ENCODE measurements at places on chromosomes 2 and 18. TPM values are rescaled to one million over a fixed set of nuclear protein-coding genes. Genes with fewer than 3 reads are reported as not detected.

DNA sequence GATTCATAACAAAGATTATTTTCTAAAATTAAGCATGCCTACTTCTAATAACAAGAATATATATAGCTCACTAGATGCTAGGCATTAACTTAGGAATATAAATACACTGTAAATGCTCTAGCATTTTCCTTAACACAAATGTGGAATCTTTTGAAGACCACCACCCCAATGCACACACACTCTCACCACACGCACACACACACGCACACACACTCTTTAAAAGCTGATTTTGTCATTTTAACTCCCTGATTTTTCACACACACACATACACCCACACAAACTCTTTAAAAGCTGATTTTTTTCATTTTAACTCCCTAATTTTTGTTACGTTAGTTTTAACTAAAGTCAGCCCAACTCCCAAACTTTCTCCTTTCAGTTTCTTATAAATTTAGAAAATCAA lies 3.0 kb downstream of the COL5A2 start:
- no peak for DNase-seq

DNA sequence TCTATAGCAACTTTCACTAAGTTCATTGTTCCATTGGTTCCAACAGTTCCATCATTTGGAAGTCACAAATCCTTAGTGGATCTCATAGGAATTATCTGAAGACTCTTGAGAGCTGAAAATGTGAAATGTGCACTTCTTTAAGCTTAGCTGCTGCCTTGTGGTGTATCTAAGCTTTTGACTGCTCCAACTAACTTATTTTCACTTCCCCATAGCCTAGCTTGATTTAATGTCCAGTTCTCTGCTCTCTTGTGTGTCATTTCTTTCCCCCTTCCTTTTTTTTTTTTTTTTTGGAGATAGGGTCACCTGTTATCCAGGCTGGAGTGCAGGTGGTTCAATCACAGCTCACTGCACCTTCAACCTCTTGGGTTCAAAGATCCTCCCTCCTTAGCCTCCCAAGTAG lies 34.9 kb upstream of the CD302 start:
- no peak for DNase-seq

DNA sequence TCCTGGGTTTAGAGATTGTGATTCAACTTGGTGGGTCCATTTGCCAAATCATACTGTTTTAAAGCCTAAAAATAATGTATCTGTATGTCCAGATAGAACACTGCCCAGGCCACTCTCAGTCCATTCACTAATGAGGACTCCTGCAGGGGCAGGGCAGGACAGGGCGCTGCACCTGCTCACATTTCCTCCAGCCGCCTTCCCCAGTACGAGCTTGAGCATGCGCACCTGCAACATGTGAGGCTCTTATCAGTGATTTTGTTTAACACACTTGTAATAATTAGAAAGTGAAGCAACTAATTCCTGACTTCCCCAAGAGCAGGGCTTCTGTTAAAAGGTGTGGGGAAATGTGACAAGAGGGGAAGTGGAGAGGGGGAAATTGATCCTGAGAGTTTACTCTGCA lies 89.7 kb downstream of the AFF3 start:
- DNase-seq, result no peak

GRCh38 chr2:166117491-166117890 lies 10.3 kb downstream of the SCN1A start:
- DNase-seq, result no peak

Gene MAL
- total RNA-seq, result not detected

Gene MYO3B
- total RNA-seq, result not detected

DNA sequence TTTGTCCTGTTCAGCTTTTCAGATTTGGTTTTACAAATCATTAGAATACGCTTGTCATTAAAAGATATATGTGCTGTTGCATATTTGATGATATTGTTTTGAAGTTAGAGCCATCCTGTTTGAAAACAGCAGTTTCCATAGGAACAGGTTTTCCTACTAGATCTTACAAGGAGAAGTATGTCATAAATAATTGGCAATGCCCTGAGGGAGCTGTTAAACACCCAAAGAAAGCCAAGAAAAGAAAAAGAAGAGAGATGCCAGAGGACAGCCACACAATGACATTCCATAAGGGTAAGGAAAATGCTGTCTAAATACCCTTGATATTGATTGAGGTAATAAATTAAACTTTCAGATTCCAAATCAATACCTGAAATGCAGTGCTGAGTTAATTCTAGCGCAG lies 392.2 kb upstream of the CRIM1 start:
- no peak for DNase-seq

DNA sequence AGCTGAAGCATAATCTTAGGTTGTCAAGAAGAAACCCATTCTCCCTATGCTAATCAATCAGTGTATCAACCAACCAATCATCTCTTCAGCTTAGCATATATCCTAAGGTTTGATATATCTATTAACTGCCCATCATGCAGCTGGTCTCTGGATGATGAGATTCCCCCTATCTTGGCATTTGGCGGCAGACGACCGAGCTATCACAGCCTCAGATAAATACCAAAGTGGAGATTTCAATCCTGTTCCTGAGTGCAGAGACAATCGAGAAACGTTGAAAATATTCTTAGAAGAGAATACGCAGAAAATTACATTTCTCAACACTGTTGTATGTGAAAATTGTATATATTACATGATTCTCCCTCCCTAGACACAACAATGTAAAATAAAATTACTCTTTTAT lies 259.0 kb upstream of the SIX3 start:
- no peak for DNase-seq

GRCh38 chr2:873027-873426 lies 77.6 kb upstream of the SNTG2 start:
- no peak for DNase-seq

DNA sequence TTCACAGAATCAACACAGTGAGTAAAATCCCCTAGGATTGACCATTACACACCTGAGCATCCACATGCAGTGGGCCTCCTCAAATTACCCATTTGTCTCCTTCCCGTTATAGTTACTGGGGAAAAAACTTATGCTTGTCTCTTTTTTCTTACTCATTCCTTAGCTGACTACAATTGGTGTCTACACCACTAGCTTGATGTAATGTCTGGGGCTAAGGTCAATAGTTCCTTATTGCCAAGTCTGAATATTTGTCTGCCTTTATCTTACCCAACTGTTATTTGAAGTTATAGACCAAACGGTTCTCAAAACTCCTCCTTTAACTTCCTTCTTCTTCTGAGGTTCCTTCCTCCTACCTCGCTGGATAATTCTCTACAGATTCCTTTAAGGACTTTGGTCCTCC lies 41.9 kb upstream of the TMEM17 start:
- DNase-seq, result no peak

DNA sequence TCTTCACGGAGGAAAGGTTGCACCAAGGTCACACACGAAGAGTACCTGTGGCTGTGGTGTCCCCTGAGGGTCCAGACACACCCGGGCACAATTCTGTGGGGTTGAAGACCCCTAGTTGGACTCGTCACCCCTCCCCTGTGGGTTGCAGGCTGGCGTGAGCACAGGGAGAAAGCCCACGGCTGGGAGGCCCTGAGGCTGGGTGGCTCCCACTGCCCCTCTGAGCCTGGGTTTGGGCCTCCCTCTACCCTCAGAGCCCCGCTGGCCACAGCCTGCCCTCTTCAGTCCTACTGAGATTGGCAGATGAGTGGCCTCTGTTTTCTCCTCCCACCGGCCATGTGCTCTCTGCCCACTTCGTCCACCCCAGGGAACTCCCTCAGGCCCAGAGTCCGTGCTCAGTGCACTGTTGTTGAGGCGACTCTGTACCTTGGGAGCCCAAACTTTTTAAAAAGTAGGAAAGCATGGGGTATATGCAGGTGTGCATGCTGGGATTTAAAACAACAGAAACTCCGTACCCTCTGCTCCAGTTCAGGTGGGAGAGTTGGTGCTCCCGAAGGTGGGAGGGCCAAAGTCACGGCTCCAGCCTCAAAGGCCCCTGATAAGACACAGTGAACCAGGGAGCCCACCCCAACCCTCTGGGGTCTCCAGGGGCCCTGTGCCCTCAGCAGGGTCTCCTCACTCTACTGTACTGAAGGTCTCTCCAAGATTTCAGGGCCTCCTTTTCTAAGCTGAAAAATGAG lies 19.1 kb downstream of the RAMP1 start:
- DNase-seq, result no peak

Gene MFSD2B
- total RNA-seq, result not detected

DNA sequence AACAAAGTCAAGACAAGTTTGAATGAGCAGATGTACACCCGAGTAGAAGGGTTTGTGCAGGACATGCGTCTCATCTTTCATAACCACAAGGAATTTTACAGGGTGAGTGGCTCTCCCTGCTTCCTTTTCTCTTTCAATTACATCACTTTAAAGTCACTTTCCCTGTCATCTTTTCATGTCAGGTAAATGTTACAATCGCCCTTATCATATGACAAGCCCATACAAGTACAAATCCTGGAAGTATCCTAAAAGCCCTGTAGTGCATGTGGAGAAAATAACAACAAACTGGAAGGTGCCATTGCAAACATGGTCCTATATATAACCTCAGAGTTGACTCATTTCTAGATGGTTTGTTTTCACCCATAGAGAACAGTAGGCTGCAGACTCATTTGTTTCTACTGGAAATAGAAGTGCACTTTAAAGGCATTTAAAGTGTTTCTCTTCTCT lies 126.0 kb downstream of the SP100 start:
- DNase-seq, result no peak

Gene AKAIN1
- not detected for total RNA-seq

Gene PCARE
- total RNA-seq, result not detected

GRCh38 chr2:149004836-149005235 lies 33.7 kb upstream of the LYPD6B start:
- DNase-seq, result no peak

Gene ANKRD62
- total RNA-seq, result not detected

Gene VAPA
- total RNA-seq, result 394 TPM

Gene PLGLB2
- not detected for total RNA-seq

DNA sequence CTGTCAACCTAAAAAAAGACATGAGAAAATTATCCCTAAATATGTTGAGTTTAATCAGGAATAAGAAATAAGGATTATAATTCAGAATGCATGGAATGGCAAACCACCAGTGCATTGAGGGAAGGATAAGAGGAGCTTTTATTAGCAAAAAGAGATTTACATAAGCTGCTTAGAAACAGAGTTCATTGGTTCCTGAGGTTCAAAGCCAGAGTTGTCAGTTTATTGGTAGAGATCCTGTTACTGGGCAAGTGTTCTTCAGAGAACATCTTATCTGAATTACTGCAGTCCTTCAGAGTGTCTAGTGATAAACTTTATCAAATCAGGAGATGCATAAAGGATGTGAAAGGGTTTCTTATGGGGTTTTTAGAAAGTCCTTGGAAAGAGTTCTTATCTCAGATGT lies 76.0 kb upstream of the MEX3C start:
- DNase-seq, result no peak

DNA sequence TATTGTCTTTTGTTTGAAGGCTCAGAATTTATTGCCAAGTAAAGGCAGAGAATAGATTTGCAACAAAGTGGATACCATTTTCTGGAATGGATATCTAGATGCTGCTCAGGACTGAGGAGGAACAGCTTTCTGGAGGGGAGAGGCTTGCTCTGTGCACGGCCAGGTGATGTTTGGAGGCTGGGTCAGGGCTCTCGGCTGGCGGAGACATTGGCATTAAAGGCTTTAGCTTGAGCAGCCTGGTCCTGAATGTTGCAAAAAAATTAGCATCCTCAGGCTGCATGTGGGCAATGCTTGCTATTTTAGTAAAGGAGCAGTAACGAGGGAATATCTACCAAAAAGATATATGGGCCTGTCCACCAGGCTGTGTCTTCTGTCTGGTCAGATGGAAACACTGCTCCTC lies 20.4 kb downstream of the RNF144A start:
- no peak for DNase-seq

Gene POMC
- not detected for total RNA-seq

- no peak for DNase-seq
Measured at GRCh38 chr2:178163395-178163794, 30.9 kb upstream of the OSBPL6 start.

Gene EPHA4
- 2.7 TPM for total RNA-seq

- DNase-seq, result no peak
Measured at GRCh38 chr2:178947006-178947405, 102.9 kb downstream of the CCDC141 start.

Gene LRRTM4
- total RNA-seq, result not detected

DNA sequence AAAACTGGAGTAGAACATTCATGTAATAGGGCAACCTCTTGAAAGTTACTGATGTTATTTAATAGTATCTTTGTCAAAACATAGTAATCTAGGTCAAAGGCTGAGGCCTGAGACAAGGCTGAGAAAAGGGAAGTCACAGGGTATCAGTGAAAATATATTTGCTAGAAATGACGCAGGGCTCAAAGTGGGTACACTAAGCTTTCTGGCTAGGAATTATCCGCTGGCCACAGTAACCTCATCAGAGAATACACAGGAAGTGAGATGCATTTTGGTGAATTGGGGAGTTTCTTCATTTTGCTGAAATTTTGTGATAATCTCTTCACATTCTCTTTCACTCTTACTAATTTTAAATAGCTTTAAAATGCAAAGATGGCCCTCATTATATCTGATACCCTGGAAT lies 206.8 kb downstream of the OTX1 start:
- DNase-seq, result no peak

GRCh38 chr2:9657731-9658130 lies 26.9 kb upstream of the YWHAQ start:
- DNase-seq, result peak; percentile 79

Gene AQP4
- not detected for total RNA-seq

Gene ARL4C
- 6.3 TPM for total RNA-seq

DNA sequence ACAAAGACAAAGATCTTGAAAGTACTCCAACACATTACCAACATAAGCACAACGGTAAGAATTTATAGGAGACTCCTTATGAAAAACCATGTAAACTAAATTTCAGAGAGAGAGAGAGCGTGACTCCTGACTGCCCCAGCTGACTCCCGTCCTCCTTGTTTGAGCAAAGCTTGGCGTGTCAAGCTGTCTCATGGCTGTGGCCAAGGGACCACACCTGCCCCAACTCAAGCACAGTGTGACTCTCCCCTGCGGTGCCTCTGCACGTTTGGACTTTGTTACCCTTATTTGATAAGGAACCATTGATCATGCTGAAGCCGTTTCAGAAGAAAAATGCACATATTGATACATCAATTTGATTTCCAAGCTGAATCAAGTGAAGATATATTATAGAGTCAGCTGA lies 124.8 kb downstream of the COL6A3 start:
- DNase-seq, result no peak

GRCh38 chr2:163343316-163343715 lies 392.5 kb downstream of the FIGN start:
- no peak for DNase-seq

GRCh38 chr2:96156926-96157648 lies 11.8 kb upstream of the DUSP2 start:
- no peak for DNase-seq

Data from SJSA1 (cell line).